ENCODE measurements at places on chromosomes 12 and 14.

DNA sequence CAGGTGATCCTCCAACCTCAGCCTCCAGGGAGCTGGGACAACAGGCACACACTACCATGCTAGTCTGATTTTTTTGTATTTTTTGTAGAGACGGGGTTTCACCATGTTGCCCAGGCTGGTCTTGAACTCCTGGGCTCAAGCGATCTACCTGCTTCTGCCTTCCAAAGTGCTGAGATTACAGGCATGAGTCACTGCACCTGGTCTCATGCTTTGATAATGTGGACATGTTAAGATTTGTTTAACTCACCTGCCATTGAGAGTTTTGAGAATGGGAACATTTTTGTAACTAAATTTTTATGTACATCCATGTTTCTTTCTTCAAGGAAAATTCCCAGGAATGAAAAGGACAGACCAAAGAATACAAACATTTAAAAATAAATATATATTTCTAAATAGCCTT lies 121.2 kb downstream of the MIPOL1 start:
- no peak for DNase-seq

DNA sequence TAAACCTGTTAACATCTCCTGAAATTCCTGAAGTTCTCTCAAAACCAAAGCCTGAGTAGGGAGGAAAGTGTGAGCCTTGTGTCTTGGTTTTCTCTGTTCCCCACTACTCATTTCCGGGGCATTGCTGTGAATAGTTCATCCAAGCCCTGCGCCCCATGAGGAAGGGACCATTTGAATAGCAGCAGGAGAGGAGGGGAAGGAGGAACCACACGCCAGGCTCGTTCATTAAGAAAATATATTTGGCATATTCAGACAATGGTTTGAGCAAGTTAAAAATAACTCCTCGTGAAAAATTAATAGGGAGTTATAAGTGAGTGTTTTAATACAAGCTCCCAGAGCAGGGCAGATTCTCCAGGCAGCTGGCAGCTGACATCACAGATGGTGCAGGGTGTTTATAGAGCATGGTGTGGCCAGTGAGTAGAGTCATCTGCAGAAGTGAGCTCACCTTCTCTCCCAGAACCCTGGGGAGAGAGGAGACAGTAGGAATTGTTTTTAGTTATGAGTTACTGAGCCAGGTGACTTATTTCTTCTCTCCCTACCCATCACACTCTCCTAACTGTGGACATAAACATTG lies 29.5 kb upstream of the CISTR start:
- DNase-seq, result no peak

- DNase-seq, result no peak
Observed at GRCh38 chr12:65403188-65403587, 124.7 kb downstream of the MSRB3 start.

GRCh38 chr12:124036657-124037109 lies 63.7 kb downstream of the ZNF664 start:
- no peak for DNase-seq

GRCh38 chr12:25126101-25126500 lies 68.9 kb downstream of the DNAI7 start:
- no peak for DNase-seq

GRCh38 chr12:92191061-92191460 lies 45.4 kb upstream of the BTG1 start:
- DNase-seq, result no peak

DNA sequence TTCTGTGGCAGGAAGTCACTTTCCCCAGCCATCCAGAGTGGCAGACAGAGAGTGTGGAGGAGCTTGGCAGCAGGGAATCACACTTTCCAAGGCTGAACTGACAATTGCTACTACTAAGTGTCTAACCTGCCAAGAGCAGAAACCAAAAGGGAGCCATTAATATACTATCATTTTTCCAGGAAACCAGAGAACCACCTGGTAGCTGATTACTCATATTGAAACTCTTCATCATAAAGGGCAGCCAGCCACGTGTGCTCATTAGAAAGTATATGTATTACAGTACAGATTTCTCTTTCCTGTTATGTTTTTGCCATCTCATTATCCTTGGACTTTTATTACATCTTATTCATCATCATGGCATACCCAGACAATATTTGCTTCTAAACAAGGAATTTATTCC lies 374.9 kb downstream of the GXYLT1 start:
- DNase-seq, result no peak

GRCh38 chr14:106039400-106039799 lies 513.0 kb downstream of the TMEM121 start:
- no peak for DNase-seq

DNA sequence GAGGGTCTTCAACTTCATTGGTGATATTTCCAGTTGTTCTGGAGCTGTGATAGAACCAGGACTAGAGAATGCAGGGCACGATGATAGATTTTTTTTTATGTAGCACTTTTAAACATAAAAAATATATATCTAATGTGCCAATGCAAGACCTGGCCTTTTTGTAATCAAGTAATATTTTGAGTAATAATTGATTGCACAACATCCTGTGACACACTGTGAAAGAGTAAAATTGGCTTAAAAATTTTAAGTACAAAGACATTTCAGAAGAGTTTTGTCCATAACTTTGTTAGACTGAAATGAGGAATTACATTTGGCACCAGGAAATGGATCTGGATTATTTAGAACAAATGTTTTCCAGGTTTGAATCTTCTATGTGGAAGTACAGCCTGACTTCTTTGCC lies 22.1 kb downstream of the PRKCH start:
- DNase-seq, result no peak

DNA sequence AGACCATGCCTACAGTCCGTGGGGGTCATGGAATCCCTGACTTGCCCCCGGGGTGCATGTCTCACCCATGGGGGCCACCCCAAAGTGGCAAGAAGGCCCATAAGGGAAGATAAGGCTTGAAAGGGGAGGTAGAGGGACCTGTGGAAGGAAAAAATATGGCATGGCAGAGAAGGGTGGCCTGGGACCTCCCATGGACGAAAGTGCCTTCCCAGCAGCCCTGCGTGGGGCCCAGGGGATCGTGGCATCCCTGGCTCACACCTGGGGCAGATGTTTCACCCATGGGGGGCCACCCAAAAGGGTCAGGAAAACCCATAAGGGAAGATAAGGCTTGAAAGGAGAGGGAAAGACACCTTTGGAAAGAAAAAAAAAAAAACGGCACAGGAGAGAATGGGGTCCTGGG lies 264.6 kb downstream of the ALG10 start:
- no peak for DNase-seq

- DNase-seq, result no peak
Observed at GRCh38 chr12:126258190-126258589, 1193.0 kb downstream of the AACS start.

DNA sequence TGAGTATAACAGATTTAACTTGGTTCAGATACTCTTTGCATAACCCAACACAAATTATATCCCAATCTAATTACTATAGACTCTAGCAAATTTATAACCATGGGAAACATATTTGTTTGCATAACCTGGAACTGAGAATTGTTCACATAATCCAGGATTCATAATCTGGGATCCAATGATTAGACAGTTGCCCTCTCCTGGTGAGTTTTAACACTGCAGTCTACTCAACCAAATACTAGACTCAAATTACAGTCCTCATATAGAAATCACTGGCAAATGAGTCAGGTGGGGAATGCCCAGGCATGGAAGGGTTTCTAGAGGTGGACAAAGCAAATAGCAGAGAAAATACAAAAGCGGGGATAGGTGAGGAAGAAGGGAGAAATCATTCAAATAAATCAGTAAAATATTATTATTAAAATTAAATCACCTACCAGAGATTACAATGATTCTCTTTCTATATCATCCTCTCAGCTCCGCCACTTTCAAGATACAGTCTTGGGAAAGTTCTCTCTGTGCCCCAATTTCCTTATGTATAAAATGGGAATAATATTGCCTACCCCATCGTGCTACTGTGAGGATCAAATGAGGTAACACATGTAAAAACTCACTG lies 9.4 kb downstream of the GCH1 start:
- DNase-seq, result no peak

DNA sequence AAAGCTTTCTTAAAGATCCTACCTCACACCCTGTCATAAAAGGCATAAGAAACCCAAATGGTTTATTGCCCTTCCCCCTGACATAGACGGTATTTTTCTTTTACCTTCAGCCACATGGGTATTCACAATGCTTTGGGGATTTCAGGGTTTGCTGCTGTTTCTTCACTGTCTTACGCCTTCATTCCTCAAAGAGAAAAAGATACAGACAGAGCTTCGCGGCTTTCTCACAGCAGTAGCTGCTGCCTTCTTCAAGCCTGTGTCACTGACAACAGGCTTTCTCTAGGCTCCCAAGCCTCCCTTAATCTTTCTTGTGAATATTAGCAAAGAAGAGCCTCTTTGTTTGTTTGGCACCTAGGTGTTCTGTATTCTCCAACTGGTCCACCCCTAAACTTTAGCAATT lies 197.4 kb upstream of the ARID2 start:
- no peak for DNase-seq

- no peak for DNase-seq
Observed at GRCh38 chr12:66903782-66904396, 225.0 kb upstream of the GRIP1 start.

DNA sequence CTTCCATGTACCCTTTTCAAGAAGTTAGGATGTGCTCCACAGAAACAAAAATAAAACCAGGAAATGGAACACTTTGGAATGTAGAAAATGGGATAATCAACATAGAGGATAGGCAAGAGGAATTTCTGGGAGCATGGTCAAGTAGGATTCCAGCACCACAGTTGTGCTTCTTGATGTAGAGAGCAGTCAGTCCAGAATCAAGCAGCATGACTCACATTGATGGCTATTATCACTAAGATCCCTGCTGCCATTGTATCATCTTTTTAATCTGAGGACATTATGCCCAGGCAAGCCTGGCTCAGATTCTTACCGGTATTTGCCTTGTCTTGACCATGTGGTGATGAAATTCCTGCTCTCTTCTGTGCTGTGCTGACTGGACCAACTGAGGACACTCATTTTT lies 5.7 kb downstream of the ETFRF1 start:
- no peak for DNase-seq

GRCh38 chr12:115609347-115609746 lies 668.1 kb downstream of the MED13L start:
- no peak for DNase-seq

DNA sequence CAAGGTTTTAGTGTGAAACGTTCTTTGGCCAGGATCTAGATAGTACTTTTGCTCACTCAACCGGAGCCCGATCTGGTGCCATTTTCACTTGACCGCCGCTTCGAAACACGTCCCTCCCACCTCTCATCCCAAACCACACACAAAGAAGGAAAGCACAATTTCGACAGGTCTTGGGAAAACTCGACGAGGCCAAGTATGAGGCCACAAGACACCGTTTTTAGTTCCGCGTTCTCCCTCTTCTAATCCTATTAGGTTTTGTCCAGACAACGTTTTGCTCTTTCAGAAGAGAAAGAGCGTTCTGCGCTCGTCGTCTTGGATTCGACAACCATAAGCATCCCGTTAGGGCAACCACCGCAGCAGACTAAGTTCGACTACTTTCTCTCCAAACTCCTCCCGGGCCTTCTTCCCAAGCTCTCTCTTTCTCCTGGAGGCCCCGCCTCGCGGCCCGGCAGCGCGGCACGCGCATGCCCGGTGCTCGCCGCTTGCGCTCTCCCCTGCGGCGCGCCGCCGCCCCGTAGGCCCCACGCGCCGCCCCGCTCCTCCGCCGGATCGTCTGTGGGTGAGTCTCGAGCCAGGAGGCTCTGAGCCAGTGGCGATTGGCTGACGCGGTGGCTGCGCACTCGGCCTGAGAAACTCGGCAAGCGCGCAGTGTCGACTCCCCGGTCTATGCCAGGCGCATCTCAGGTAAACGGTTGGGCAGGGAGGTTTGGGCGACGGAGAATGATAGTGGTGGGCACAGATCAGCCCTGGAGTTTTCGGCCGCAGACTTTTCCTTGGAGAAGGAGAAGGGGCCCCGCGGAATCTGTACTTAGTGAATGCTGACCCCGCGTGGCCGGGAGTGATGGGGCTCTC lies at the start of gene MIPOL1:
Gene MIPOL1 (plus strand): TSS at position 517 of the 852 bp plus-strand sequence. CDS start 49,952 bp downstream, outside the sequence.
- DNase-seq, result no peak

GRCh38 chr14:71324767-71325272 lies 417.6 kb downstream of the PCNX1 start:
- no peak for DNase-seq

GRCh38 chr12:40959041-40959440 lies 229.1 kb upstream of the PDZRN4 start:
- no peak for DNase-seq

- no peak for DNase-seq
Observed at GRCh38 chr12:3200032-3200617, 122.9 kb downstream of the TSPAN9 start.

GRCh38 chr12:122896662-122897061 lies 738 bp upstream of the VPS37B start:
- no peak for DNase-seq

GRCh38 chr12:42810006-42810405 lies 220.5 kb upstream of the PRICKLE1 start:
- DNase-seq, result no peak

DNA sequence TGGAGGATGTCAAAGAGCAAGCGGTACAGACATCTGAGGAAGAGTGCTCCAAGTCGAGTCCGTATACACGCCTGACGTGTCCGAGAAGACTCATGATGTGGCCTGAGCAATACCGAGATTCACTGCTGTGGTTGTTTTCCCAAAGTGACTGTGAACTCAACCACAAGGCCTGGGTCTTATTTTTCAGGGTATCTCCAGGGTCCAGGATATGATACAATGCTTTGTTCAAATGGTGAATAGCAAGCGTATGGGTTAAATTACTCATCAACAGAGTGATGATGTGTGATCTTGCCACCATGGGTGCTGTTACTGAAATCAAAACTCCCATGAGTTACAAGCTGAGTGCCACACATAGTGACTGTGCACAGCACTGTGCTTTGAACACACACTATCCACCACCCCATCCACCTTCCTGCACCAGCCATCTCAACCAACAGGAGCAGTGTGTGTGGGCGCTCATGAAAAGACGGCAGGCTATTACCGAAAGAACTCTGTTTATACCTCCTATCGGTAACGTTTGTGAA lies 109.6 kb downstream of the BCAT1 start:
- DNase-seq, result no peak

- no peak for DNase-seq
Observed at GRCh38 chr12:25194722-25195055, 271 bp downstream of the DNAI7 start.

DNA sequence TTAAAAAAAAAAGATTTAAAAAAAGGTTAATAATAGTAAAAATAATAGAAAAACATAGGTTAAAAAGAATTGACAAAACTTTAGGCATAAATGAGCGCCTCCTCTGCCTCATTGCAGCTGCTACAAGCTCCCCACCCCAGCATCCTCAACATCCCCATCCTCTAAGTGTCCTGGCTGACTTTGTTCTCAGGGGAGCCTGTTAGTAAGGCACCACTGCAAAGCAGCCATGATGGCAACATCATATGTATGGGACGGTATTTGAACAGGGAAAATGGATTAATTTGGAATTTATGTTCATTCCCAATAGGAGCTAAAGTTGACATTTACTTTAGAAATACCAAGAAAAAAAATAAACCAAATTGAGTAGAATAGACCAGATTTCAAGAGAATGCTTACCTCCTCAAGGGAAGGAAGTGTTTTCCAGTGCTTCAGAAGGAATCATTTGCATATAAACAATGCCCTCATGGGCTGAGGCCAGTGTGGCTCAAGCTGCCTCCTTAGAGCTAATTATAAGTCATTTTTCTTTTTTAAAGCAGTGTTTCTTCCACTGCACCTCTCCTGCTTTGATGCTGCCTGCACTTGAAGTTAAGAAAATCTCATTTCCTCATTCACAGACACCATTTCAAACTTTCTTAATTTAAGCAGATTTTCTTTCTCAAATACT lies 59.6 kb downstream of the DACT1 start:
- DNase-seq, result no peak
